ENCODE measurements at places on chromosomes 4 and X.
A peak's percentile ranks its signal among the peaks of the same experiment; 100 is the strongest.

- DNase-seq, result peak; percentile 80
Observed at GRCh38 chrX:149504226-149504914, 736 bp downstream of the IDS start.

- no peak for DNase-seq
Observed at GRCh38 chr4:80091688-80092087, 18.7 kb upstream of the ANTXR2 start.

DNA sequence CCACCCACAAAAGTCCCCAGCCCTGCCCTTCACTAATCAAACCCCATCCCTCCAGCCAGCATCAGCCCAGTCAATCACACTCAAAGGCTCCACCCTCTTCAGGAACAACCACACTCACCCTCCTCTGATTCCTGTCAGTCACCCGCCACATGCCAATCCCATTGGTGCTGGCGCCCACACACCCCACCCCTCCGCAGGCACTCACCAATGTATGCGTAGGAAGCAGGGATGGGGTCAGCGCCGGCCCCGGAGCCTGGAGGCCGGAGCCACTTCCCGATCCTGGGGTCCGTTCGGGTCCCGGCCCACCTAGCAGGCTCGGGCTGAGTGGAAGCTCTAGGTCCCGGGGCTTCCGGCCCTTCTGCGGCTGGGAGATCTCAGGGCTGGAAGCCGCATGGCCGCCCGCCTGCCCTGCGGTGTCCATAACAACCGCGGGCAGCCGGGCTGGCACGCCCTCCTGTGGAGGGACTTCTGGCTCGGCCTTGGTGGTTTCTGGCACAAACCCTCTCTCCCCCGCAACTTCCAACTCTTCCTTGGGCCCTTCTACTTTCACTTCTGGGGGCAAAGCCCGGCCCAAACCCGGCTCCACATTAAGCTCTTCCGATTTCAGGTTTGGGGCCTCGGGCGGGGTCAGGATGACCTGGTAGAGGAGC is 7.9 kb upstream of the CFP start:
- DNase-seq, result peak; percentile 54

- DNase-seq, result no peak
Observed at GRCh38 chrX:93322110-93322509, 351.3 kb downstream of the NAP1L3 start.

DNA sequence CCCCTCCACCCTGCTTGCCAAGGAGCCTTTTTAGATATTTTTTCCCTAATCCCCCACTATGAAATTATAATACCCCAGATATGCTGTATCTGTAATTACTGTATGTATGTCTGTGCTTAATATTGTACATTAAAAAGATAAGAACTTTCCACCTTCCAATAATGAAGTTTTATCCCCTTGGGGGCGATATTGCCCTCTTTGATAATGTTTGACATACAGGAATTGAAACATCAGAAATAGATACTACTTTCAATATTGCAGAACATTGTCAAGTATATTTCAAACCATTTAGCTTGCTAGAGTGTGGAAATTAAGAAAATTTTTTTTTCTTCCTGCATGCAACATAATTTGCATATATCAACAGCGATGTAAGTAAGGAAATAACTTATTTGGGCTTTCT is 58.9 kb downstream of the NAF1 start:
- DNase-seq, result no peak

DNA sequence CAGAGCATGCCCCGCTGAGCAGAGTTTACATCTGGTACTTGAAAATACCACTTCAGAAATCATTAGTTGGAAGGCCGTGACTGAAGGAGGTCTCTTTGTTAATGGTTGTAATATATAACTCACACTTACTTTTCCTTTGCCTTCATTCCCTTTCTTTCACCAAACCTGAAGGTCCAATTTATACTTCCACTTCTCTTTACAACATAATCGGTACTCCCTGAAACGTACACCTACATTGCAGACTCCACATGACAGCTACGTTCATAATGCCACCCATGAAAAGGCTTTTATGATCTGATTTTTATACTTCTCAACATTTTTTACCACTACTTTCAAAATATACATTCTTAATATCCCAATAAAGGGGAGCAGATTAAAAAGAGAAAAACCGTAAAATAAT is 298.7 kb downstream of the C4orf33 start:
- DNase-seq, result no peak
